ENCODE measurements at places on chromosomes 12 and 14.

GRCh38 chr12:1138691-1139090, 147.7 kb downstream of the ERC1 start:
- no peak for DNase-seq

GRCh38 chr14:50941151-50941550, 3.1 kb downstream of the PYGL start:
- no peak for DNase-seq

- no peak for DNase-seq
These were observed 81.7 kb upstream of the TMEM263 start for GRCh38 chr12:106873983-106874382.

DNA sequence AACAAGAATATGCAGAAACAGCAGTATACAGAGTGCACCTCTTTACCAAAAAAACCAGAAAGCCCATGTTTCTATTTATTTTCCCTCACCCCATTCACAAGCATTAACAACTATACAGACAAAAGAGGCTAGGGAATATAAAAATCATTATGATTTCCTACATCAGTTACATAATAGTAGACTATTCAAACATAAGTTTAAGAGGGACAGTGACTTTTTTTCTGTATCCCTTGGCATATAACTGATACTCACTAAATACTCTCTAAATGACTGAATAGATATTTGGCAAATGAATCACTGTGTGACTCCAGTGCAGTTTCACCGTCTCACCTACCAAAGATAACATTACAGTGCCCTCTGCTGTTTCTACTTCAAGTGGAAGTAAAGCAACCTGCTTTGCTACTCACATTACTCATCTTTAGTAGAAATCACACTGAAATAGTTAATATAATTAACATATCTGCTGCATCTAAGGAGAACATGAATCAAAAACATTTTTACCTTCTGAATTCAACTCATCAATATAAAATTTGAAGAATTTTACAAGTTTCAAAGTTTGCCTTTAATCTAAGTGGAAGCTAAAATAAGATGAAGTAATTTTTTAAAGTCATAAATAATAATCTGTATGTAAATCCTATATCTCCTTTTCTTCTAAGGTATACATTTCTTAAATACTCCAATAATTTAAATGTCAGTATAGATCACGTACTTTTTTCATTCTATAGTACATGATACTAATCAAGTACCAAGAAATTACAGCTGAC, 103.8 kb downstream of the OSBPL8 start:
- no peak for DNase-seq

DNA sequence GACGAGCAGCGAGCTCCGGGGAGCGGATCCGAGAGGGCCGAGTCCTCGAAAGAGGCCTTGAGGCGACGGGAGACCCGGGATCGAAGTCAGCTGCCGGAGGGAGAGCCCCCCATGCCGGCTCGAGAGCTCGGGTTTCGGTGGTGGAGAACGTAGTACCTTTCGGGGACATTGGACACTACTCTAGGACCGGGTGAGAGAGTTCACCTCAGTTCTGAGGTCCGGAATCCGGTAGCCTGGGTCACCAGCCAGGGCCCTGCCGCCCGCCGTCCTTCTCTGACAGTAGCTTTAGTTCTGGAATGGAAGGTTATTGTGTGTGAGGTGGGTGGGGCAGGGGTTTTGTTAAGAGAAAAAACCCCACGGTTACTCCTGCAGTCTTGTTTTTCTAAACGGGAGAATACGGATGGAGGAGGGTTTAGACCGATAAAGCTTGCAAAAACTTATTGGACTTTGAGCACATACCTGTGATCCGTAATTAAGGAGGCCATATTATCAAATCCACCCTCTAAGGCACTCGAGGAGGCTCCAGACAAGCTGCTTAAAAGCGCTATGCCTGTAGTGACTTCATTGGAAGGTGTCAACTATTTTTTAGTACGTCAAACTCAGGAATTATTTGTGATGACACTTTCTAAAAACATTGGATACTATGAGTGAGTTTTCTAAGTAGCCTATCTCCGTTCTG, 765 bp downstream of the SCYL2 start:
- DNase-seq = no peak

GRCh38 chr12:55711786-55712553, 3.9 kb upstream of the BLOC1S1 start:
- DNase-seq = no peak

- DNase-seq = no peak
These were observed 202.1 kb upstream of the PDZRN4 start for GRCh38 chr12:40986001-40986400.

GRCh38 chr14:88681755-88682494, 110.8 kb downstream of the EML5 start:
- no peak for DNase-seq

GRCh38 chr12:66329941-66330340, 27.6 kb downstream of the HELB start:
- DNase-seq = no peak

- no peak for DNase-seq
These were observed 27.7 kb upstream of the LTA4H start for GRCh38 chr12:96063046-96063445.

GRCh38 chr12:103806803-103807202, 34.2 kb downstream of the NT5DC3 start:
- DNase-seq = no peak

GRCh38 chr12:82099216-82099615, 259.0 kb downstream of the CCDC59 start:
- DNase-seq = no peak

GRCh38 chr14:21047378-21047781, 5.2 kb downstream of the RNASE7 start:
- no peak for DNase-seq

- no peak for DNase-seq
These were observed 26.5 kb downstream of the ZBTB42 start for GRCh38 chr14:104827177-104828055.

DNA sequence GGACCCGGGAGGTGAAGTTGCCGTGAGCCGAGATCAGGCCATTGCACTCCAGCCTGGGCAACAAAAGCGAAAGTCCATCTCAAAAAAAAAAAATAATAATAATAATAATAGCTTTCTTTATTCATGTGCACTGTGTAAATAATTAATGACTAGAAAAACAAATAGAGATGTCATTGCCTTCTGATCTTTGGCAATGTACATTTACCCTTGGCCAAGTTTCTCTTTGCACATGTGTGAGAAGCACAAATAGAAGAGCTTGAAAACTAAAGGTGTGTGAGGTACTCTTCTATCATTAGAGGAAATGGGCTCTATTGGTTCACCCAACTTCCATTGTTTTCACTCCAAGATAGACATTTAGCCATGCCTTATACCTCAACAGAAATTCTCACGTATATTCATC, 170.1 kb upstream of the PDZRN4 start:
- no peak for DNase-seq

GRCh38 chr14:42563313-42563712, 956.6 kb downstream of the LRFN5 start:
- DNase-seq = no peak

DNA sequence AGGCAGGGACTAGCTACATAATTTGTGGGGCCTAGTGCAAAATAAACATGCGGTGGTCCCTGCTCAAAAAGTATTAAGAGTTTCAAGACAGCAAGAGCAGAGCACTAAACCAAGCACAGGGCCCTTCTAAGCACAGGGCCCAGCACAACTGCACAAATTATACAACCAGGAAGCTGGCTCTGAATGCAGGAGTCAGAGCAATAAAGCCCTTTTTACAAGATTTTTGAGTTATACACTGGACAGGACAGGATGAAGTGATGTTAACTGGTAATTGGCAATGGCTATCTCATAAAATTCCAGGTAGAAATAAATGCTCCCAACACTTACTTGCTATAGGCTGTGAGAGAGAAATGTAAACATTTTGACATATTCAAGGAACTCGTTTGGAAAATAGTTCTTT, 86.2 kb upstream of the GPHB5 start:
- DNase-seq = no peak

- DNase-seq = no peak
These were observed 191.2 kb upstream of the DIO3 start for GRCh38 chr14:101369916-101370592.

DNA sequence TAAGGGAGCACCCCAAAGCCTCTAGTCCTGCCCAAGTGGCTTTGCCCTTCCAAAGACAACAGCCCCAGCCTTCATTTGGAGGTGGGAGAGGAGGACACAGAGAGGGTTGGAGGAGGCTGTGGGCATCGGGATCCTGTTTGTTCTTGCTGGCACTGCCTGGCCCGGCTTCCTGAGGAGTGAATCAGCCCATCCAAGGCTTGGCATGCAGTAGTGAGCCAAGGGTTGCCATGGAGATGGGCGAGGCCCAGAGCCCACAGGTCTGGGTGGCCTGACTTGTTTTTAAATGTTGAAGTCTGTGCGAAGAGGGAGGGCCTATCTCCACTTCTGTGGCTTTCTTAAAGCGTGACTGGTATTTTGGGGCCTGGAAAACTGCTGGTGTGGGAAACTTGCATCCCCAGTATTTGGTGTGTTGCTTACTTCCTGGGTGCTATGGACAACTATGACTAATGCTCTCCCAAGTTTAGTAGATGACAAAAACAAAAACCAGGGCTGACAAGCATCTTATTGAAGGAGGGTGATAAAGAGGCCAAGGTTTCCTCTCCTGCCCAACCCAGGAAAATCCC, 15.8 kb downstream of the CD9 start:
- no peak for DNase-seq

- no peak for DNase-seq
These were observed 694.3 kb upstream of the TBX3 start for GRCh38 chr12:115378291-115378690.

GRCh38 chr12:63302941-63303536, 152.0 kb upstream of the AVPR1A start:
- no peak for DNase-seq

DNA sequence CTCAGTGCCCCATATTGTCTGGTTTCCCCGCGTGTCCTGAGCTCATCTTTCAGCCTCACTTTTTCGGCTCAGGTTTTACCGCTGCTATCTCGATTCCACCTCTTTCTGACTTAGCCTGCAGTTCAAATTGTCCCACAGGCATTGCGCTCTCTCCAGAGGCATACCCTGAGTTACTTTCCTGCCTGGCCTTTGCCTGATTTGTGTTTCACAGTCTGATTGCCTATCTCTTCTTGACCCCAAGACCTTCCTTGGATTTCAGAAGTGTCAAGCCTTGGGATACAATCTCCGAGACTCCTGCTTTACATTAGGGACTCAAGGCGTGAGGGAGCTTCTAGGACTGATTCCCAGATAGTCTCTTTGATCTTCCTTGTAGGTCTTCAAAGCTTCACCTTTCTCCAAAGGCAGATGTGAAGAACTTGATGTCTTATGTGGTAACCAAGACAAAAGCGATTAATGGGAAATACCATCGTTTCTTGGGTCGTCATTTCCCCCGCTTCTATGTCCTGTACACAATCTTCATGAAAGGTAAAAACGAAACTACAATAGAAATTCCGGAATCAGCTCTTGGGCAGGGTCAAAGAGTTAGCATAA, 629 bp downstream of the LETMD1 start:
- DNase-seq = no peak

GRCh38 chr14:102012336-102012735, 48.0 kb downstream of the DYNC1H1 start:
- DNase-seq = no peak

- DNase-seq = no peak
These were observed 48.3 kb upstream of the CCDC63 start for GRCh38 chr12:110798461-110798860.

DNA sequence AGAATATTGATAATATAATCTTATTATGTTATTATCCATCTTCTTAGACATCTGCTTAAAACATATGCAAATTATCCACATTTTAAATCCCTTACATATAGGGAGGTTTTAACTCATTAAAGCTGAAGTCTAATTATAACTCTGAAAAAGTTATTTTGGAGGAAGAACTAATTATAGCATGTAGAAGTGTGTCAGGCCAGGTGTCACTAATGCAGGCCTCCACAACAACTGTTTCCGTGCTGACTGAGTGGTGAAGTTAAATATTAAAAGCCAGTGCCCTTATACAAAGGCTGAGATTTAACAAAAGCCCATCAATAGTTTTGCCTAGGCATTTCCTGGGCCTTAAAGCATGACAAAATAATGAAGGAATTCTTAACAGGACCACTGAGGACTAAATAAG, 157.4 kb downstream of the LRRK2 start:
- DNase-seq = no peak

GRCh38 chr14:85934886-85935254, 404.9 kb downstream of the FLRT2 start:
- DNase-seq = no peak

GRCh38 chr12:6437586-6437985, 7.2 kb upstream of the CD27 start:
- DNase-seq = no peak

DNA sequence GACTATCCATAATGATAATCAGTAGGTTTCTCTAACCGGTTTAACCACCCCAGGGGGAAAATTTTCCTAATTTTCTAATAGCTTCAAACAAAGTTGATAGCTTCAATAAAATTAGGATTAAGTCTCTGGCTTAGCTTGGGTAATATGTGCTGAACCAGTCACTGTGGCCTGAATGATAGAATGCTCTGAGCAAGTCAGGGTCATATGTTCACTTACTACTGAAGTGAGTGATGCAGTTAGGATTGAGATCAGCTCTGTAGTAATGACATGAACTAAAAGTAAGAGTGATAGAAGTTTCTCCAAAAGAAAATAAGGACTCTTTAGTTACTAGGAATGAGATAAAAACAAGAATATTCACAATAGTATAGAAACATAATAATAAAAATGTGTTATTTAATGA, 32.6 kb downstream of the ETNK1 start:
- DNase-seq = no peak

DNA sequence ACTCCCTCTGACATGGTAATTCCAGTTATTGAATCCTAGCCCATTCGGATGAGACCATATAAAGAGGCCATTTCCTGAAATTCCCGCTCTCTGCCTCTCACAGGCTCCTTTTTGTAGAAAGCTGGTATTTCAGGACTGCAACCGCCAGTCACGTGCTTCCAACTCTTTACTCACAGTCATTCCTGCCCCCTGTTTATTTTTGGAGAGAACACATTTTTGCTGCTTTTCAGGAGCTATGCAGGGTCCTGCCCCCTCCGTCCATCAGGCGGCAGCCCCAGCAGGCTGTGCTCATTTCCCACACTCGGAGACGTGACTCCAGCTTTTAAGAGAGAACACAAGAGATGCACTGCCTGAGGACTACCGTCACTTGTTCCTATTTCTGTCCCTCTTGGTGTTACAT, 26.8 kb downstream of the IFT43 start:
- DNase-seq = no peak

DNA sequence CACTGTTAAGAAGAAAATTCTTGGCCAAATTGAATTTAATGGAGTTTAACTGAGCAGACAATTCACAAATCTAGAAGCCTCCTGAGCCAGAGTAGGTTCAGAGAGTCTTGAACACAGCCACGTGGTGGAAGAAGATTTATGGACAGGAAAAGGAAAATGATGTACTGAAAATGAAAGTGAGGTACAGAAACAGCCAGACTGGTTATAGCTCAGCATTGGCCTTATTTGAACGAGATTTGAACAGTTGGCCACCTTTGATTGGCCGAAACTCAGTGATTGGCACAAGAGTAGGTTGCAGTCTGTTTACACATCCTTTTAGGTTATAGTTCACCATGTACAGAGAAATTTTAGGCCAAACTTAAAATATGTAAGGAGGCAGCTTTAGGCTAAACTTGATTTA, 9.9 kb downstream of the OAS2 start:
- no peak for DNase-seq

GRCh38 chr12:54217774-54218241, 29.0 kb upstream of the SMUG1 start:
- peak; percentile 64 for DNase-seq

- no peak for DNase-seq
These were observed 1.8 kb upstream of the TMEM19 start for GRCh38 chr12:71684081-71684480.
